ENCODE measurements at places on chromosomes 12 and 14.

DNA sequence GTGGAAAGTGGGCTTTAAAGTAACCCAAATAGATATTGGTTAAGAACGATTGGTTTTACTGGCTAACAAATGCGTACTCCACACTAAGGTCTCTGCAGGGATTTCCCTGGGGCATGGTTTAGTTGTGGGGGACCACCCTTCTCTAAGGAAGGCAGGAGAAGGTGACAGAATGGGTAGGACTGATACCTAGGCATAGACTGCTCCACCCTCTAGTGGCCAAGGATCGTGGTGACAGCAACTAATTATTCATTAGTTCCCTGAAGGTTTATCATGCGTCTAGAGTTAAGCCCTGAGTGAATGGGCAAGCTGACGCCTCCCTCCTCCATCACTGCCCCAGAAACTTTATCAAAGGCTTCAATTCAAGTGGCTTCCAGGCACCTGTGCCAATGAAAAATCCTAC is 9.1 kb downstream of the FAM181A start:
- no peak for DNase-seq

DNA sequence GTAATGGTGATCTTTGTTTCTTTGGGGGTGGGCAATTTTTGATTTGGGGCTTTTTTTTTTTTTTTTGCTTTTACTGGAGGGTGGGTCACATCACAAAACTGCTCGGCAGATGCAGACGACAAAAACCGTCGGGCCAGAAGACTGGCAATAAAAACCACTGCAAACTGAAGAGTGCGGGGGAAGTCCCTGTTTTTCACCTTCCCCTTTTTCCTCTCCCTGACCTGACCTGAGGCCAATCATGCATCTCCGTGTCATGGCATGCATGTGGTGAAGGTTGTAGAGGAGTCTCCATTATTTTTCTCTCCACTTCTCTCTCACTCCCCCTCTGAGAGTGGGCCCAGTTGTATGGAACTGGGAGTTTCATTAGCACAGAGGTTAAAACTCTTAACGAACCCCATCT is 57.5 kb downstream of the AP5M1 start:
- no peak for DNase-seq

DNA sequence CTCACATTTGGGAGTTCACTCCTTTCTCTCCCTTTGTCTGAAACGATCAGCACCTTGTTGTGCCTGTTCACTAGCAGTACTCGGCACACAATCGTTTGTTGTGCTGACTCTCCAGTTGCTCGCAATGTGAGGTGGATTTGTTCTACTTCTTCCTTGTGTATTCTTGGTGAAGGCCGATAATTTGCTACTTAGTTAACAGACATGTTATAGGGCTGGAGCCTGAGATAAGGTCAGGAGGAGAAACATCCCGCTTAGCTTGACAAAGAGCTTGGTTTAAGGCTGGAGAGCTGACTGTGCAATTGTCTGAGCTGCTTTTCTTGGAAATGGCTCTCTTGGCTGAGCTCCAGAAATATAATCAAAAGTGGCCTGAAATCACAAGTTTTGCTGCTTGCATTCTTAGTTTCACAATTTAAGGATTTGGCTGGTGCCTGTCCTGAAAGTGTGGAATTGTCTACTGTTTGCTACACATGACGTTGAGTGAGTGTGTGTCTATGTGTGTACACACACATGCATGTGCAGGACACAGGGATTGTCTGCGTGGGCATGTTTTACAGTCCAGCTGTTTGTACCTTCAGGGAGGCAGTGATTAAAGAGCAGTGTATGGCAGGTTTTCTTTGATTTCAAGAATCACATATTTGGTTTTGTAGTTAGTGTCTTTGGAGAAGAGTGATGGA is 77.7 kb downstream of the ARF6 start:
- DNase-seq: no peak

DNA sequence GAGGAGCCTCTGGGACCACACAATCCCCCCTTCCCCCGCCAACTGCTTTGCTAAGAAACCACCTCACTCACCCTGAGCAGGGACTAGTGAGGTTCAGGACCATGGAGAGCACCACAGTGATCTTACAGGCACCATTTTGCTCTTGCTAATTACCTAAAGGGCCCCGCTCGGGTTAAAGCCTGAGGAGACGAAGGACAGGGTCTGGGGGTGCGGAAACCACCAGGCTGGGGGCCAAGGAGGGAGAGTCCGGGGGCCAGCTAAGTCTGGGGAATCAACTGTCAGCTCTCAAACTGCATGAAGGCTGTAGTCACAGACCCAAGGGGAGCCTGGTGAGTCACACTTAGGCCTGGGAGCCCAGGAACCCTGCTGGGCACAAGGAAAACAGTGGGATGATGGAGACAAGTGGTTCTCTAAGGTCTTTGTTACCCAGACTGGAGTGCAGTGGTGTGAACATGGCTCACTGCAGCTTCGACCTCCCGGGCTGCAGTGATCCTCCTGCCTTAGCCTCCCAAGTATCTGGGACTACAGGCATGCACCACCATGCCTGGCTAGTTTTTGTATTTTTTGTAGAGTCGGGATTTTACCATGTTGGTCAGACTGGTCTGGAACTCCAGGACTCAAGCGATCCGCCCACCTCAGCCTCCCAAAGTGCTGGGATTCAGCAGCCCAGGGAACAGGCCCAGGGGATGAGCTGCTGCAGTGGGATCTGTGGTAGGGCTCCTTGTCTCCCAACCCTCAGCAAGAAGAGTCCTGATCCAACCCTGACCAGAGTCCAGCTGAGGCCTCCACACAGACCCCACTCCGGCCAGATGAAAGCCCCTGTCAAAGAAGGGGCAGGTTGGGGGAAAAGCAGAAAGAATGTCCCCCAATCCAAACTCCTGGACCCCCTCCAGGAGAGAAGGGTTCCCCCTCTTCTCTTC is 98.8 kb downstream of the CALM1 start:
- DNase-seq: peak; percentile 52

DNA sequence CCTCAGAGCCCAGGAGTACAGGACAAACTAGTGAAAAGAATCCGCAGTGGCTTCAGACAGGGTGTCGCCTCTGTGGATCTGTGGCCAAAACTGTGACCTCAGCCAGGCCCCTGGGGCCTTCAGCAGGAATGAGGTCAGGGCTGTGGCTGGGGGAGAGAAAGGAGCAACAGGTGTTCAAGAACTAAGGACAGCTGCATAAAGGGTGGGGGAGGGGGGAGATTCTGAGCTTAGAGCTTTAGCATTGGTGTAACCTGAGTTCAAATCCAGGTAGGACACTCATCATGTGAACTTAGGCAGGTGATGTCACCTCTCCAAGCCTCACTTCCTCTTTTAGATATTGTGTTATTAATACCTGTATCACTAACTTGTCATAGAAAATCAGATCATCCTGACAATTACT is 40.9 kb upstream of the CORO1C start:
- DNase-seq: no peak

DNA sequence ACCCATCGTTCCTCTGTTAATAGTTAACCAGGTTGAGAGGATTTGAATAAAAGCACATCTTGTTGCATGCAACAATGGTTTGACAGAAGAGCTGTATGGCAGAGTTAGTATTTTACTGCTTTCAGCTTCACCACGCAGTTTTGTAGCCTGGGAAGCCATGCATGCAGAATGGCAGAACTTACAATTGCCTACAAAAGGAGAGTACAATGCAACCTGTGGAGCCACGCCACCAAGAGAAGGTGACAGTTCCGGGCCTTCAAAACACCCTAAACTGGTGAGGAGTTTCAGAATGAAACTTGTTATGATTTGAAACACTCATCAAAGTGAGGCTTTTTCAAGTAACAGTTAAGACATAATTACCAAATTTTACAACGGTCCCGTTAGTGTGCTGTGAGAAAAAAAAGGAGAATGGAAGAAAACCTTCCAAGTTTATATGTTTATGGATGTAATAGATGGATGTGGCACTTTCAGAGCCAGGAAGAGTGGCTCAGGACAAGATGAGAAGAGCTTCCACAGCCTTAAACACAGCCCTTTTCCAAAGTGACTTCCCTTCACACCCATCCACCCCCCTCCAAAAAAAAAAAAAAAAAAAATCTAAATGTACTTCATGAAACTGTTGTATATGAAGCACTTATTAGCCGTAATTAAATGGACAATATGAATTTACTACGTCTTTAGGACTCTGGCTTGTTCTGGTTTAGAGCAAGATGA is 158.7 kb downstream of the EGLN3 start:
- DNase-seq: no peak

- DNase-seq: no peak
Observed at GRCh38 chr12:64903479-64904152, 79.2 kb downstream of the TBC1D30 start.

DNA sequence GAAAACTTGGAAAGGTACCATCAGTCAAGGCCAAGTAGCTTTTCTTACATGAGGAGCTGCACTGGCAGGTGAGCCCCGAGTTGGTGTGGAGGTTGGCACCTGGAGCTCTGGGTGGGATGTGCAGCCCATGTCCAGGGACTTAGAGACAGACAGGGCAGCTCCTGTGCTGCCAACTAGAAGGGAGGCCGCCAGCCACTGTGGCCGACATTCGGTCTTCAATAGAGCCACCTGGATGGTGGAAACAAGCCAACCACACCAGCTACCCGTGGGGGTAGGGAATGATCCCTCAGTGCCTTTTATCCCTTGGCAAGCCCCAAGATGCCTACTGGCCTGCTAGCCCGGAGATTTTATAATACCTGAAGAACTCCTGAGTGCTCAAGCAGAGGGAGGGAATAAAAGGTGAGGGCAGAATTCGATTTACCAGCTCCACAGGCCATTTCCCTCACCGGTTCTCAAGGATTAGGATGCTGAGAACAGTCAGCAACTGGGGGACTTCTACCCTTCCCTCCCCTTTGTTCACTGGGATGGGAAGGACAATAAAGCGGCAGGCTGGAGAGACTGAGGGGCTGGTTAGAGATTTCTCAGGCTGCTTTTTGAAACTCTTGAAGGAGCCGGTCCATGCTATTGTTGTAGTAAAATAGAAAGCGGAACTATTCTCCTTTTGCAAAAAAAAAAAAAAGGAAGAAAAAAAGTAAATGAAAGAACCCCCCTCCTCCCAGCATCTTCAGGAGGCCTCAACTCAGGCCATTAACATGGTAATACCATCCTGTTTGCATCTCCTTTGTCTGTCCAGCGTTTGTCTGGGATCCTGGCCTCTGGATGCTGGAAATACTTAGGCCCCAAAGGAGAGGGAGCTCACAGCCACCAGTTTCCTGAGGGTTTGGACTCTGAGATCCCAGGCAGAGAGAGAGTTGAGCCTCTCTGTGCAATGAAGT is 321.6 kb downstream of the ZFP36L1 start:
- DNase-seq: no peak

- no peak for DNase-seq
Observed at GRCh38 chr14:72186523-72186922, 254.3 kb downstream of the RGS6 start.

DNA sequence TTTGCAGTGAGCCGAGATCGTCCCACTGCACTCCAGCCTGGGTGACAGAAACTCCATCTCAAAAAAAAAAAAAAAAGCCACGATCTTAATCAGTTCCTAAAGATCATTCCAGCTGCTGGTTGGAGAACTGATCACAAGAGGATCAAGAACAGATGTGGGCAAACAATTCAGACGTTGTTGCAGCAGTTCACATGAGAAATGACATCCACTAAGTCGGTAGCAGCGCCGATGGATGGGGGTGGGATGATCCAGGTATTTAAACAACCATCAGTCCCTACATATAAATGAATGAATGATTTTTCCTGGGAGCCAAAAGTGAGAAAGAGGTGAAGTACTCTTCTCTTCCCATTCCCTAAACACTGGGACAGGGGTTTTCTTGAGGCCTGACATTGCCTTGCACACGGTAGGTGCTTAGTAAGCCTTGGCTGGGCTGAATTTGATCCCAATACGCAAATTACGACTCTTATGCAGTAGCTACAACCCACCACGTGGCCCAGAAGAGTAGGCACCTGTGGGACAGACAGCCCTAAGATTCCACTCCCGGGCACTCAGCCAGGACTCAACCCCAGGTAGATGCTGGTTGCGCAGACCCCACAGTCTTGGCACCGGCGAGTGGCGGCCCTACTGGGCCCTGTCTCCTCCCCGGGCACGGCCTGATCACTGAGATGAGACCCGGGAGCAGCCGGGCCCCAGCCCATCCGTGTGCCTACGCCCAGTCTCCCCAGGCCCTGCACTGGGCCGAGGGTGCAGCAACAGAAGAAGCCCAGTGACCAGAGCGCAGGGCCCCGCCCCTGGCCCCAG is 565 bp downstream of the SPRYD3 start:
- no peak for DNase-seq

DNA sequence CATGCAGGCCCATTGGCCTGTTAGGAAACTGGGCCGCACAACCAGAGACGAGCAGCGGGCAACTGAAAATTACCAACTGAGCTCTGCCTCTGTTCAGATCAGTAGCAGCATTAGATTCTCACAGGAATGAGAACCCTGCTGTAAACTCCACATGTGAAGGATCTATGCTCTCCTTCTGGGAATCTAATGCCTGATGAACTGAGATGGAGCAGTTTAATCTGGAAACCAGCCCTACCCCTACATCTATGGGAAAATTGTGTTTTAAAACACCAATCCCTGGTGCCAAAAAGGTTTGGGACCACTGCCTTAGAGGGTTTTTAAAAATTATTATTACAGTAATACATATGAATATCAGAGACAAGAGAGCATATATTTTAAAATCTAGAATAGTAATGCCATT is 1144.5 kb downstream of the FSCB start:
- no peak for DNase-seq

DNA sequence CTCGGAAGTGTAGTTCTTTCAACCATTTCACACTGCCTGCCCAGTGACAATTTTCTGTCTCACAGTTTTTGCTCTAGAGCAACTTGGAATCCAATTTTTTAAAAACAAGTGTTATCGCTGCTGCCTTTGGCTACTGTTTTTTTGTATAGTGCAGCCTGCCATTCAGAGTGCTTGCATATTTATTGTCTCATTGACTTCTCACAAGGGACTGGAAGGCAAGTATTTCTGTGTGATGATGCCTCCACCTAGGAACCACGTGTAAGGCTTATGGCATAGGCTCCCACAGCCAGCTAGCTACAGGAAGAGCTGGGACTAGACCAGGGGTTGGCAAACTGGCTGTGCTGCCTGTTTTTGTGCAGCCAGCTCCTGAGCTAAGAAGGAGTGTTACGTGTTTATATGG is 903 bp downstream of the PARPBP start:
- DNase-seq: peak; percentile 27

- DNase-seq: no peak
Observed at GRCh38 chr12:84198294-84198946, 714.2 kb downstream of the SLC6A15 start.
